ENCODE measurements at places on chromosomes 4 and X. TPM values are rescaled to one million over a fixed set of nuclear protein-coding genes. Genes with fewer than 3 reads are reported as not detected.

GRCh38 chr4:172515266-172515879 lies 653.2 kb upstream of the GALNT7 start:
- DNase-seq, result no peak

DNA sequence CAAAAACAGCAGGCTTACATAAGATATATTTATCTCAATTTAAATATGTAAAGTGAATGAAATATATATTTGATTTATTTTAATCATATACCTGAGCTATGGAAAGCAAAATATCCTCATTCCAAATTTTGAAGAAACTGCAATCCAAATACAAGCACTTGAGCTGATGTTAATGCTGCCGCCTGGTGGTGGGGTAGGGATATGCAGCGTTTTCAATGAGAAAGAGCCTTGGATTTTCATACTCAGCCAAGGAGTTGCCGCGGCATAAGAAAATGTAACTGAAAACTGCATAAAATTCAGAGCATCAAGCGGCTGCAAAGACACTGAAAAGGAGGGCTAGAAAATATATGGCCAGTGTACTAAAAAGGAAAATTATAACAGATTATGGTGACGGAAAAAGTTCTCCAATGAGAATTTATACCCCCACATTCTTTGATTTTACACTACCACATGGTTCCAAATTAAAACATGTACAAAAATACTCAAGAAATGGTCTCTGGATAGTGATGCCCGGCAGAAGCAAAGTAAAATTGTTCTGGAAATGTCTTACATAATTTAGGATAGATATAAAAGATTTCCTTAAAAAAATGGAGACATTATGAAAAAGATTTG lies 660.3 kb upstream of the PITX2 start:
- peak; percentile 61 for DNase-seq

PAGE1 gene
- not detected for total RNA-seq

GRCh38 chrX:54633641-54634040 lies 103.6 kb downstream of the GNL3L start:
- DNase-seq, result no peak

DNA sequence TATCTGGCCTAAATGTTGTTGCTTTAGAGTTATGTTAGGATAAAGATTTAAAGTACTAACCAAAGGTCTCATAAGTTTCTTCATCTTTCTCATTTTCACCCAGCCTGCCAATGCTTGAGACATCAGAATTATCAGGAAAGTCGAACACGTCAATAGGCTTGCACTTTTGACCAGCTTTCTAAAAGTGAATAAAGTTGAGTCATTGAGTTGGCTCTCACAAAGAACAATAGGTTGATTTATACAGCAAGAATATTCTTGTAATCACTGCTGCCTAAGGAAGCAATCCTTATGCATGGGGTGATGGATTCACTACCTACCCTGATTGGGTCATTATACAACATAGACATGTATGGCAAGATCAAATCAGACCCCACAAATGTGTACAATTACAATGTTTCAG lies 5.0 kb downstream of the CENPU start:
- no peak for DNase-seq

GRCh38 chrX:12034741-12035140 lies 103.5 kb upstream of the FRMPD4 start:
- DNase-seq, result no peak

- no peak for DNase-seq
Measured at GRCh38 chr4:150119492-150119891, 41.2 kb downstream of the DCLK2 start.
